Fibroblast of the conjunctiva (primary cell): ENCODE measurements at places on chromosomes 12 and 14.
A peak's percentile ranks its signal among the peaks of the same experiment; 100 is the strongest.

DNA sequence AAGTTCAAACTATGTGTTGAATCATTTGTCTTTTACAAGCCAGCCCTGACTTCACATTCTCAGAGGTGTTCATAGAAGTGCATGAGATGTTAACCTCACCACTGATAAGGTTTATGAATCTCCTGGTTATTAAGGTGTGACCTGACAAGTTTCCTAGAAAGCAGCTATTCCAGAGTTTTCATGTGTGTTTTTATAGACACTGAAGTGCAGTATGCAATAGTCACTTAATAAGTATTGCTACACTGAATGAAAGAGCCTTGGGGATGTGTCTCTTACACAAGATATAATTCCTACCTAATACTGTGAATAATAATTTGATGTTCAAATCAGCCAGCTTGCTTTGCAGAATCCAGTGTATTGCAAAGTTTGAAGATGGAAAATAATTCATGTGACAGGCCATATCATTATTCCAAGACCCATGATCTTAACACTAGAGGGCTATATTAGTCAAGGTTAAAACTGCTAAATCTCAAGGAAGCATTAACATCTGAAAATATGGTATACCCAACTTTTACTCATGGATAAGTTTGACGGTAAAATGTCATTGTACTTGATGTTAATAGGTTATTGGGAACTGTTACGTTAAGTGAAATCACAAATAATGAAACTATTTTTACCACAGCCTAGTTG lies 13.0 kb downstream of the SLC25A3 start:
- no peak for DNase-seq

DNA sequence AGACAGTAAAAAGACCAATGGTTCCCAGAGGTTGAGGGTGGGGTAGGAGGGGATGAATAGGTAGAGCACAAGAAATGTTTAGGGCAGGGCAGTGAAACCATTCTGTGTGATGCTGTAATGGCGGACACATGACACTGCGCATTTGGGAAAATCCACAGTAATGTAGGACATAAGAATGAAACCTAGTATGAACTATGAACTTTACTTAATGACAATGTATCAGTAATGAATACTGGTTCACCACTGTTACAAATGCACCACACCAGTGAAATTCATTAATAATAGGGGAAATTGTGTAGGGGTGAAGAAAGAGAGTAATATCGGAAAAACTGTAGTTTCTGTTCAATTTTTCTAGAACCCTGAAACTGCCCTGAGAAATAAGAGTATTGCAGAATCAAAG lies 5.6 kb downstream of the ERH start:
- no peak for DNase-seq

GRCh38 chr14:73935666-73936065 lies 14.2 kb downstream of the FAM161B start:
- DNase-seq: no peak

- no peak for DNase-seq
These were observed 28.9 kb upstream of the TSPAN8 start for GRCh38 chr12:71186571-71187288.

GRCh38 chr14:97581016-97581415 lies 783.8 kb downstream of the VRK1 start:
- DNase-seq: no peak

DNA sequence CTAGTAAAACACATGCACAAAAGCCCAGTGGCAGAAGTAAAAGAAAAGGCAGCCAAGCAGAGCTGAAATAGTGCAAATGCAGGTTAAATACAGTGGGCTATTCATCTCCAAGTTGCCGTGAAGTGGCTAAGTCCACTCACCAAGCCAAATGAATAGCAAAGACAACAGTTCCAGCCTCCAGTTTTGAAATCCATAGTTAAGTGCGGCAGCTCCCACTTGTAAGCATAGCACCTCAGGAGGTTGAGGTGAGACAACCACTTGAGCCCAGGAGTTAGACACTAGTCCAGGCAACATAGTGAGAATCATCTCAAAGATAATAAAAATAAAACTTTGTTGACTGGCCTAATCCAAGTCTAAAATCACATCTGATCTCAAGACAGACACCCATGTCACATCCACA lies 9.8 kb upstream of the PHLDA1 start:
- no peak for DNase-seq

GRCh38 chr12:10957741-10958140 lies 18.7 kb upstream of the TAS2R14 start:
- DNase-seq: no peak

GRCh38 chr12:19373586-19373985 lies 65.7 kb upstream of the AEBP2 start:
- peak; percentile 13 for DNase-seq

GRCh38 chr14:53022593-53022992 lies 71.7 kb upstream of the FERMT2 start:
- DNase-seq: no peak

DNA sequence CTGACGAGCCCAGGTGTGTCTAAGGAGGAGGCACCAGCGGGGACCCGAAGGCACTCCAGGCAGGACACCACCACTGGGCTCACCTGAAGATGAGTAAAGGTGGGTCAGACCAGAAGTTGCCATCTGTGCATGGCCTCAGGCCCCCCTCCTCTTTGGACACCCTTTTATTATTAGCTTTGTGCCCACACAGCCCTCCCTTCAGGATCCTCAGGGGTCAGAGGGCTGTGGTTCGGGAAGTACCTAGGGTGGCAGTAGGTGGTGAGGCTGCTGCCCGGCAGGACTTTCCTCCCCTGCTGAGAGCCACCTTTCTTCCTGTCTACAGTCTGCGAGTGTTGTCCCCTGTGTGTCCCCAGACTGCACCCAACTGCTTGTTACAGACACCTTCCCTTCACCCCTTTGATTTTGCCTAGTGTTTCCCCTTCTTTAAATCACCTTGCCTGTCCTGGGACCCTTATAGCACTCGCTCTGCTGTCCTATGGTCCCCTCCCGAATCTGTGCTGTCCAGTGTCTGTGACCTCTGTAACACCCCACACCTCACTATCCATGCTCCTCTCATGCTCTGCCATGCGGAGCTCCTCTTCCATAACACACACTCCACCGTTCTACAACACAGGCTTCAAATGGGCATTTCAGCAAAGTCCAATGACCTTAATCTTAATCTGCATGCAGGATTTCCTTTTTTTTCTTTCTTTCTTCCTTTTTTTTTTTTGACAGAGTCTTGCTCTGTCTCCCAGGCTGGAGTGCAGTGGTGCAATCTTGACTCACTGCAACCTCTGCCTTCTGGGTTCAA lies 25.7 kb downstream of the SOAT2 start:
- DNase-seq: no peak

DNA sequence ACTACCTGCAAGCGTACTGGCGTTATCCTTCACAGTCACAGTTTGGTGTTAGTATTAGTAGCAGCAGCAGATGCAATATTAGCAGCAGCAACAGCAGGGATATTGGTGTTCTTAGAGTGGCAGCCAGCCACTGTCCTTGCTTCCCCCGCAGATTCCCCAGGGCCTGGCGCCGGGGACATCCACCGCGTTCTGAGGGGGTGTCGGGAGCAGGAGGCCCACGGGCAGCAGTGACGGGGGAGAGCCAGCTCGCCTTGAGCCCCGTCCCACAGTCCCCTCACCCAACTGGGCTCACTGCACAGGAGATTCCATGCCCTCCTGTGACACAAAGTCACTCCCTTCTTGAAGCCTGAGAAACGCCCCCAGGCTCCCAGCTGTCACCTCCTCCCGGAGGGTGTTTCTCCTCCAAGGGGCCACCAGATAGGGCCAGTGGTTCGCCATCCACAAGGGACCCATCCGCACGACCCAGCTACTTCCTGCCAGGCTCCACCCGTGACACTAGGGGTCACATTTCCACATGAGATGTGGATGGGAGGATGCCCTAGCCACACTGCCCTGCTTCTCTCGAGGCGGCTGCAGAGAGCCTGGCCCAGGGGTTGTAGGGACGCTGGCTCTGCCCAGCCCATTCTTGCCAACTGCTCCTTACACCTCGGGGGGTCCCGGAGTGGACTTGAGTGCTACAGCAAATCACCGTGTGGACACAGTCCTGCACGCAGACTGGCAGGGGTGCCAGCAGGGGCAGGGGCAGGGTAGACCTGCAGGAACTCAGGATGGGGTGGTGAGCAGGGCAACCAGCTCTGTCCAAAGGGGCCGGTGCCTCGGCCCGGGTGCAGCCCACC lies 123.1 kb downstream of the PIWIL1 start:
- DNase-seq: no peak

GRCh38 chr12:40281791-40282364 lies 57.1 kb downstream of the LRRK2 start:
- DNase-seq: no peak

- DNase-seq: no peak
These were observed 68.7 kb downstream of the SLC35F4 start for GRCh38 chr14:57797160-57797559.

DNA sequence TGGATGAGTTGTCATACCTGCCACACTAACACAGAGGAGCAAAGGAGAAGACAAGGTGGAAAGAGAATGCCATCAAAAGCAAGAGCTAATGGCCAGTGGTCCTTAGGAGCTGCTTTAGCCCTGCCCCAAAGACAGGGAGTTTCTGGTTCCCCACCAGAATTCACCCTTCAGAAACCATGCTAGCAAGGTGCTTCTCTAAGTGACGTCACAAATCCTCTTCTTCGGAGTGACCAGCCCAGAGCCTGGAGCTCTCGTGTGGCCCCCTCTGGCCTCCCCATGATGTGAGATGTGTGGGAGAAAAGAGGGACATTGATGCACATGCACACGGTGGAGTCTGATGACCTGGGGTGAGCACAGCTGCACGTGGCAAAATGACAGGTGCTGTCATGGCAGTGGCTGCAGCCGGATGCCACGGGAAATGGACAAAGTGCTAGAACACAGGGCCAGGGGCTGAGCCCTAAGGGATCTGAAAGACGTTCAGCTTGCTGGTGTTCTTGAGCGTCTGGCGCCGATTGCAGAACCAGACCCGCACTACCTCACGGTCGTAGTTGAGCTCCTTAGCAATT lies 16.9 kb upstream of the TFCP2 start:
- no peak for DNase-seq

DNA sequence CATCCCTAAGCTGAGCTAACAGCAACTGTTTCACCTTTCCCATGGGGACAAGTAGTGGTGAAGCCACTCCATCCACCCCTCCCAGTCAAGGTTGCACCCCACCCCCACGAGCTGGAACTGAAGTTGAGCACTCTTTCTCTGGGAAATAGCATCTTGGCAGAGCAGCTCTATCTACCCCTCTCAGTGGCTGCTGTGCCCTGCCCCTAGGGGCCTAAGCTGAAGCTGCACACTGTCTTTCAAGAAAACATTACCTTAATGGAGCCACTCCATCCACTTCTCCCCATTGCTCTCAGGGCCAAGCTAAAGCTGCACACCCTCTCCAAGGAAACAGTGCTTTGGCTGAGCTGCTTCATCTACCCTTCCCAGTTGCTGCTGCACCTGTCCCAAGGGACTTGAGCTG lies 170.6 kb upstream of the CCDC196 start:
- no peak for DNase-seq

DNA sequence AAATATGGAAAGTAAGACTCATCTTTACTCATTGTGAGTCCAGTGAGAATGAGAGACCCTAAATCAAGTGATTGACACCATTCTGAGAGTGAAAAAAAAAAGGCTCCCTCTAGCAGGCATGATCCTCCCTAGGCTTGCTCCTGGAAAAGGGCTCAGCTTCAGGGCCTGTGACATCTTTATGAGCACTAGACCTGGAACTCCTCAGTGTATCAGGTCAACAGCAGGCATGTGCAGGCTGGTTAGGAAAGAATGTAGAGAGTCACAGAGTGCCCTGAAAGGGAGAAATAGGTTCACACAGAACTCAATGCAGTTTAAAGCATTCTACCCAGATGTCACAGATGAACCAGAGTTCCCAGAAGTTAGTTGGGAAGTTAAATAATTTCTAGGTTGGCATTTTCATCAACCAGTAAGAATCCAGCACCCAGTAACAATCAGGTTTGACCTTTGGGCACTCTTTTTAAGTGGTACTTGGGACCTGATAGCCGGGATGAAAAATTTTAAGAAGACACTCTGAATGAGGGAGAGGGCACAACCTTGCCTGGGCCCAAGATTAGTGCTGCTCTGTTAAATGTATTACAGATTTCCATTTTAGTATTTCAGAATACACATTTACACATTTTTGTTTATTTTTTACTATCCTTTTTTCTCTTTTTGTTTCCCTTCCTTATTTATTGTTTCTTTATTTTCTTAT lies 828.8 kb downstream of the C12orf50 start:
- no peak for DNase-seq

DNA sequence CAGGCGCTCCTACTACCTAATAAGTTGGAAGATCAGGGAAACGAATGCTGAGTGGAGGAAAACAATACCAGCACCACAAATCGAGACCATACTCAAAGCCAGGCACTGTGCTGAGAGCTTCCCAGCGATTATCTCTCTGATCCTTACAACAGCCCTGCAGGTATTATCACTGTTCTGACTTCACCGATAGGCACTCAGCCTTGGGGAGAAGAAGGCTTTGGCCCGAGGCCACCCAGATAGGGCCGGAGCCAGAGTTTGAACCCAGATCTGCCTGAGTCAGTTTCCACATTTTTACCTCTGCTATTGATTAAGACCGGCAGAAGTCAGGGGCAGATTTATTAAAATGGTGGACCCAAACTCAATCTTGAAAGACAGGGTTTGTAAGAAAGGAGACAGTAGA lies 4.9 kb downstream of the SVOP start:
- DNase-seq: no peak

- DNase-seq: no peak
These were observed 244.8 kb downstream of the IPO8 start for GRCh38 chr12:30450872-30451271.

DNA sequence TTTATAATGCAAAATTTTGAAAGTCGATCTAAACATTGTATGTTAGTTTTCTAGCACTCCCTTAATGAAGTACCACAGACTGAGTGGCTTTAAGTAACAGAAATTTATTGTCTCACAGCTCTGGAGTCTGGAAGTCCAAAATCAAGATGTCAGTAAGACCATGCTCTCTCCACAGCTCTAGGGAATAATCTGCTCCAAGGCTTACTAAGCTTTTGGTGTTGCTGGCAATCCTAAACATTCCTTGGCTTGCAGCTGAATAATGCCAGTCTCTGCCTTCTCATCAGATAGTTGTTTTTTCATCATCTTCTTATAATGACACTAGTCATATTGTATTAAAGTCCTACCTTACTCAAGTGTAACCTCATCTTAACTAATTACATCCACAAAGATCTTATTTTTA lies 102.2 kb downstream of the RASSF9 start:
- DNase-seq: no peak

GRCh38 chr14:50892255-50892654 lies 20.4 kb downstream of the ABHD12B start:
- no peak for DNase-seq

DNA sequence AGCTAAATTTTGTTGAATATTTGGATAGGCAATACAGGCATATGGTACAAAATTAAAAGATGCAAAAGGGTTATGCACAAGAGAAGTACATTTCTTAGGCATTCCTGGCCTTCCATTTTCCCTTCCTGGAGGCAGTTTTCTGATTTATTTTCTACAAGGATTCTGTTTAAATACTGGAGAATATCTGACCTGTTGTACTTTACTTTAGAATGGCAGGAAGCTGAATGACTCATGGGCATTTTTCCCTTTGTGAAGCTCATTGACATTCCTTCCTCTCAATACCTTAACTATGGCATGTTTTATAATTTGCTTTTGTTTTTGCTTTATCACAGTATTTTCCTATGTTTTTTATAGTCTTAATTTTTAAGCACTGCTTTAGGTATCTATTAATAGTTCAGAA lies 62.7 kb downstream of the RCOR1 start:
- DNase-seq: no peak

- DNase-seq: no peak
These were observed 30.2 kb downstream of the RIC8B start for GRCh38 chr12:106804668-106805067.

- DNase-seq: no peak
These were observed 145.1 kb downstream of the SLC25A21 start for GRCh38 chr14:37027188-37027824.

- no peak for DNase-seq
These were observed 9.2 kb downstream of the CD69 start for GRCh38 chr12:9751204-9752144.

GRCh38 chr12:89323568-89324218 lies 28.6 kb downstream of the DUSP6 start:
- DNase-seq: no peak
